ENCODE measurements at places on chromosomes 2 and 18. TPM values are rescaled to one million over a fixed set of nuclear protein-coding genes. Genes with fewer than 3 reads are reported as not detected.

GRCh38 chr2:215416656-215417055, 19.2 kb downstream of the FN1 start:
- DNase-seq = no peak

The VWC2L gene
- total RNA-seq = not detected

The TUBB8B gene
- not detected for total RNA-seq

- no peak for DNase-seq
Observed at GRCh38 chr18:8615397-8616027, 6.3 kb downstream of the RAB12 start.

The LAMA1 gene
- total RNA-seq = 2.9 TPM
